Cortex of kidney (tissue), 1 donor: ENCODE measurements at places on chromosomes 1 and 21.

GRCh38 chr1:15507278-15507677 is 16.7 kb downstream of the CASP9 start:
- DNase-seq, result no peak

GRCh38 chr21:45776971-45777370 is 133.4 kb downstream of the PCBP3 start:
- no peak for DNase-seq

- DNase-seq, result no peak
Observed at GRCh38 chr21:42853621-42854020, 25.7 kb downstream of the WDR4 start.

GRCh38 chr21:42042651-42043050 is 28.5 kb upstream of the UMODL1 start:
- DNase-seq, result no peak
